ENCODE measurements at places on chromosomes 7 and 10. TPM values are rescaled to one million over a fixed set of nuclear protein-coding genes. Genes with fewer than 3 reads are reported as not detected.

CABCOCO1 gene
- 0.13 TPM for total RNA-seq

DNA sequence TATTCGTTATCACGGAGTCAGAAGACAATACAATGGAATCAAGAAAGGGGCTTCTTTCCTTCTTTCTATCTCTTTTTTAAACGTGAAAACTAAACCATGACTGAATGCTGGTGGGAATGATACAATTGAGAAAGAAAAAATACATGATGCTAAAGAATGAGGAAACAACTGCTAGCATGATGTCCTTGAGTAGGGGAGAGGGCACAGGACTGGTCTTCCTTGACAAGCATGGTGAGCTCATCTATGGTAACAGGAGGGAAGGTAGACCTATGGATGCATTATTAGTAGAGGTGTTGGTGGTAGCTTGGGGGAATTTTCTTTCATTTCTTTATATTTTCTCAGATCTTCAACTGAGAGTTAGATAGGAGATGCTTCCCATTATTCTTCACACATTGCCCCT is 88.9 kb upstream of the COL1A2 start:
- H3K36me3 ChIP-seq = no peaks in the 10 kb centered on the region
- peaks cover 20% of the 10 kb centered on the region for H3K4me1 ChIP-seq
- no peak overlapping the region for H3K4me3 ChIP-seq
- no peak for DNase-seq

DNA sequence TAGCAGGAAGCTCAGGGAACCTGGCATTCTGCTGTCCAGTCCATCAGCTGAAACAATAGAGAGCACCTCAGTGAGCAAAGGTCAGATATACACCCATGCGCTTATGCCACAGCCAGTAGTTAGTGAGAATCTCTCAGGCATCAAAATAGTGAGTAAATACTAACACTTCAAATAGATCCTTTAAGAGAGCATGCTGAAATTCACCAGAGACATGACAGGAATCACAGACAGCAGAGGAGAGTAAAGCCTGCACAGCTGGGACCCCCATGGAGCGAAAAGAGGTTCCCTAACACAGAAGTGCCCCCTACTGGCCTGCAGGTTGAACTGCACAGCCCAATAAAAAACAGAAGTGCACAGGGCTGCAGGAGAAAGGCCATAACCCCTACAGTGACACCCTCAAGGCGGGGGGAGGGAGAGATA is 57.6 kb upstream of the ANTXRL start:
- peaks cover 3% of the 10 kb centered on the region for H3K27me3 ChIP-seq
- H3K27ac ChIP-seq = no peak overlapping the region
- DNase-seq = no peak
- peaks cover 12% of the 10 kb centered on the region for H3K4me1 ChIP-seq
- no peak overlapping the region for H3K4me3 ChIP-seq
- H3K36me3 ChIP-seq = no peaks in the 10 kb centered on the region

- no peaks in the 10 kb centered on the region for H3K27me3 ChIP-seq
- H3K36me3 ChIP-seq = no peaks in the 10 kb centered on the region
- DNase-seq = peak; percentile 33
- H3K4me1 ChIP-seq = no peaks in the 10 kb centered on the region
- no peak overlapping the region for H3K27ac ChIP-seq
These were observed 703.5 kb upstream of the SEMA3D start for GRCh38 chr7:85890244-85890811.

- no peaks in the 10 kb centered on the region for H3K27me3 ChIP-seq
- no peak overlapping the region for H3K4me3 ChIP-seq
- H3K4me1 ChIP-seq = peaks cover 8% of the 10 kb centered on the region
- H3K36me3 ChIP-seq = peaks cover 9% of the 10 kb centered on the region
- no peak overlapping the region for H3K27ac ChIP-seq
These were observed 104.7 kb downstream of the SEPTIN7 start for GRCh38 chr7:35905555-35905954.

NUB1 gene
- 25.6 TPM for total RNA-seq

ARMC3 gene
- total RNA-seq = not detected

GRCh38 chr7:100562195-100563099 is 11.3 kb downstream of the SAP25 start:
- H3K27me3 ChIP-seq = no peaks in the 10 kb centered on the region
- peaks cover 3% of the 10 kb centered on the region for H3K4me1 ChIP-seq
- DNase-seq = peak; percentile 10
- H3K27ac ChIP-seq = no peak overlapping the region

DNA sequence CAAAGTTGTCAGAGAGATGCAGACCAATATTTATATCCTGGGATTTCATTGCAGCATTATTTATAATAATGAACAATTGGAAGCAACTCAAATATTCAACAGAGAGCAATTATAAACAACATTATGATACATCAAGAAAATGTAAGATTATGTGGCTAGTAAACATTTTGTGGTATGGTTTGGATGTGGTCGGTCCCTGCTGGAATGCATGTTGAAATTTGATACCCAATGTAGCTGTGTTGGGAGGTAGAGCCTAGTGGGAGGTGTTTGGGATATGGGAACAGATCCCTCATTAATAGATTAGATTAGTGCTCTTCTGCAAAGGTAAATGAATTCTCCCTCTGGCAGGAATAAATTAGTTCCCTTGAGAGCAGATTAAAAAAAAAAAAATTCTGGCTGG is 350.9 kb downstream of the ANKRD30A start:
- no peaks in the 10 kb centered on the region for H3K4me1 ChIP-seq
- H3K27ac ChIP-seq = no peak overlapping the region
- no peak for DNase-seq
- H3K27me3 ChIP-seq = no peaks in the 10 kb centered on the region
- H3K4me3 ChIP-seq = no peak overlapping the region

HABP2 gene
- total RNA-seq = 0.04 TPM

SAP25 gene
- total RNA-seq = 0.98 TPM

SAMD9L gene
- total RNA-seq = 11.8 TPM

GRCh38 chr10:29932991-29933390 is 126.4 kb downstream of the JCAD start:
- H3K4me1 ChIP-seq = no peaks in the 10 kb centered on the region
- H3K4me3 ChIP-seq = no peak overlapping the region
- DNase-seq = no peak
- H3K36me3 ChIP-seq = no peaks in the 10 kb centered on the region
- no peak overlapping the region for H3K27ac ChIP-seq
- H3K27me3 ChIP-seq = no peaks in the 10 kb centered on the region

GRCh38 chr7:148146346-148146745 is 444.2 kb upstream of the C7orf33 start:
- H3K27ac ChIP-seq = no peak overlapping the region
- DNase-seq = no peak
- no peaks in the 10 kb centered on the region for H3K36me3 ChIP-seq
- no peaks in the 10 kb centered on the region for H3K4me1 ChIP-seq
